ENCODE measurements at places on chromosomes 6 and 20.

DNA sequence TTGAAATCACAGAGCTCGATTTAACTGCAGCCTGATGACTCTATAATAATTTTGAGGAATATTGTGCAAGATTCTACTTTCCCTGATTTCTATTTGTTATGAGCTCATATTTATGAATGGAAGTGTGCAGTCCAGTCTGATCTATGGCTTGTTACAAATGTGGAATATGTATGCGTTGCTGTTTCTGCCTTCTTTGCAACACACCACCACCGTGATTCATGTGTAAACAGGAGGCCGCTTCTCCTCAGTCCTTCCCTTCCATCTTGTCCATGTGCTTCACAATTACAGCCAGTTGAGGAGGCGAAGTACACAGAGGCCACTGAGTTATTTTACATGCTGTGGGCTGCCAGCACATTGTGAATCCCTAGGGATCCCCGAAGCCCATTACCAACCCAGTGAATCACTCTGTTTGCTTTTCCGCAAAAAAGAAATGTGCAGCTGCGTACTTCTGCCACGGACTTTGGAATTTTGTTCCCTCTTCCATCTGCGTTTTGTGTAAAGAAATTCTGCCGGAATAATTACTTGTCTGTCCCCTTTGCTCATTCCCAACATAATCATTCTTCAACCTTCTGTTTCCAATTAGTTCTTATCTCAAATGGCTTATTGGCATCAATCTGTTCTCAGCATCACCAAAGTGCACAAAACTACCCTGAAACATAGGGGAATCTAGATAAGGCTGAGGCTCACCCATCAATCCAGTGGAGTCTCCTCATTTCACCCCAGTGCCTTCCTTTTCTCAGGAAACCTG is 551.6 kb upstream of the CITED2 start:
- DNase-seq = peak; percentile 24

- DNase-seq = no peak
Observed at GRCh38 chr6:15769511-15770018, 106.7 kb upstream of the DTNBP1 start.

DNA sequence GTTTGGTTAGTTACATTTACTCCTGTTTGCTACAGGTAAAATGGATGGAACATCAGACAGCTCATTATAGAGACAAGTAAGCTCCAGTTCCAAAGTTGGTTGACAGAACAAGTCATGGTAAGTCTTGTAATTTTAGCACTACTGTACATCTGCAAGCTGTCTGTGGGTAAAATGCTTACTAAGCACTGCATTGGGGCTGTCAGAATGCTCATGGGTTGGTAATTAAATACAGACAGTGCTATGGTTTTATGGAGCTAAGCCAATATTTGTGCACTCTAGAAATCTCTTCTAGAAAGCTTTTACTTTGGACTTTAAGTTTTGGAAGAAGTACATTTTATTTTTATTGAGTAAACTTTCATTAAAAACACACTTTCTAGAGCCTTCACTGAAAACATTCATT is 419.2 kb upstream of the MMS22L start:
- no peak for DNase-seq

DNA sequence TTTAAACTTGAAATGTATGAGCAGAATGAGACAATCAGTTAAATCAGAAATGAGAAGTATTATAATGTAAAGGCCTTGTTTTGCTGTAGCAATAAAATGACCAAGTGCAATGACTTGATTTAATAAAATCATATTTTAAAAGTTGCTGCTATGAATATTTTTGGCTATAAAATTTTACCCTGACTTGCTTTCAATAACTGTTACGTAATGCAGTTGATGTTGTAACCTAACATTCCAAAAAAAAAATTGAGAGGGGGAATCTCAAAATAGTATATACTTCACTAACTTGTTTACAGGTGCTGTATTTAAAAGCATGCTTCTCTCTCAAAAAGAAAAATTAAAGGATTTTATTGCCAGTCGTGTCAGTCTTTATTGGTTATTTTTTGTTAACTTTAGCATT is 71.6 kb upstream of the ADGRF4 start:
- no peak for DNase-seq

GRCh38 chr20:6053776-6054688 is at the start of gene LRRN4:
LRRN4 (minus strand) TSS chr20:6054060; CDS start chr20:6052799, 1,261 bp downstream.
- peak; percentile 39 for DNase-seq

DNA sequence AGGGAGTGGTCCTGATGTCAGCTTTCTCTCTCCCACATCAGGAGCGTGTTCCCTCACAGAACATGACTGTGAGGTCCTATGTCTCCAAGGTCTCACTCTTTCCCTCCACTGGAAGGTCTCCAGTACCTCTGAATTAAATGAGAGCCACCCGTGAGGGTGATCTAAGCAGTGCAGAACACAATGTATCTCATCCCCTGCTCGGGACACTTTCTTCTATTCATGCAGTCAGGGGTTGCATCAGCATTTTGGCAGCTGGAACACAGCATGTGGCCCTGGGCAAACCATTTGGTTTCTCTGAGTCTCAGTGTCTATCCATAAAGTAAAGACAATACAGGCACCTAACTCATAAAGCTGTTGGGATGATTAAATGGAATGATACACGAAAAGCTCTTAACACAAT is 34.2 kb downstream of the MAFB start:
- DNase-seq = peak; percentile 15

DNA sequence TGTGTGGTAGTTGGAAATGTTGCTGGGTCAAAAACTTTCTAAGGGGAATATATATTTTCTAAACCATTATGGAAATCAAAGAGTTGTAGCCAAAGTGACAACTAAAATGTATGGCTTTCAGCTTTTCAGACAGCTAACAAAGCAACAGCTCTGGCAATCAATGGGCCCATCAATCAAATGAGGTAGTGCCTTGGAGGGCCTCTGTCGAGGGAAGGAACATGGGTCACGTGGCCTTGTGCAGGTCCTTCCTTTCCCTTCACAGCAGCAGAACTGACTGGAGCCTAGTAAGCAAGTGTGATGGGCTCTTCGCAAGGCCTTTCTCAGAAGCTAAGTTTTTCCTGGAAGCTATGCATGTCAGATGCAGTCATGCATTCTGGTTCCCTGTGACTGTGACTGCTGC is 17.9 kb downstream of the FAXC start:
- DNase-seq = no peak

GRCh38 chr6:92763680-92764079 is 655.7 kb downstream of the EPHA7 start:
- no peak for DNase-seq

- no peak for DNase-seq
Observed at GRCh38 chr6:79525272-79526100, 11.7 kb downstream of the LCA5 start.

DNA sequence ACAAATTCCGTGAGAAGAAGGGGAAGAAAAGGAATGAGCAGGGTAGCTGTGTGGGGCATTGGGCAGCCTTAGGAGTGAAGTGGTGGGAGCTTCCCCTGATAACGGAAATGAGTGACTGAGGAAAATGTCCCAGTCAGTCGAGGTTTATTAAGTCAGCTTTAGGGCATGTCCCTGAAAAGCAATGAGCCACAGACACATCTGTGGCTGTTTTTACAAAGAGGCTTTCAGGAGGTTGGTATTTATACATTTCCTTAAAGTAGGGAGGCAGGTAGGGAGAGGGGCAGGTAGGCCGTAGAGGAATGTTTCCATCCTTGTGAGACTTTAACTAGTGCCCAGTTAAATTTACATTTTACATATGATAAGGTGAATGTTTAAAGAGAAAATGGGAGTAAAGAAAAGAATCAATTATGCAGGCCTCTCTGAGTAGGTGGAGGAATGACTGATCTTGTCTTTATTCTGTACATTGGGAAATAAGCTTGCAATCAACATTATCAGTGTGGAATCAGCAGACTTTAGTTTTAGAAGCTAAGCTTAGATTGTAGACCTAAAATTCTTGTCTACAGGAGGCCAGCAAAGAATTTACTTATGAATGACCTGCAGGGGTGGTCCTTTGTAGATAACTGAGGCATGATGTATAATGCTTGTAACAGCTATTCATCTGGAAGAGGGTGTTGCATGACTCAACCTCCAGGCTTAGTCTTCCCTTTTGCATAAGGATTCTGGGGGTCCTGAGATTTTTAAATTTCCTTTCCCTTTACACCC is 18.5 kb downstream of the SLC22A2 start:
- DNase-seq = no peak

GRCh38 chr20:17783671-17784070 is 83.9 kb downstream of the BANF2 start:
- no peak for DNase-seq

GRCh38 chr6:1713016-1713600 is 103.4 kb downstream of the FOXC1 start:
- no peak for DNase-seq

Data from NCI-H1417 (cell line).